ENCODE measurements at places on chromosomes 5 and 9. TPM values are rescaled to one million over a fixed set of nuclear protein-coding genes. Genes with fewer than 3 reads are reported as not detected.

Gene GPX3
- 1,172 TPM for total RNA-seq

Gene FBP2
- total RNA-seq: 0.31 TPM

Gene HRH2
- total RNA-seq: 20.0 TPM

DNA sequence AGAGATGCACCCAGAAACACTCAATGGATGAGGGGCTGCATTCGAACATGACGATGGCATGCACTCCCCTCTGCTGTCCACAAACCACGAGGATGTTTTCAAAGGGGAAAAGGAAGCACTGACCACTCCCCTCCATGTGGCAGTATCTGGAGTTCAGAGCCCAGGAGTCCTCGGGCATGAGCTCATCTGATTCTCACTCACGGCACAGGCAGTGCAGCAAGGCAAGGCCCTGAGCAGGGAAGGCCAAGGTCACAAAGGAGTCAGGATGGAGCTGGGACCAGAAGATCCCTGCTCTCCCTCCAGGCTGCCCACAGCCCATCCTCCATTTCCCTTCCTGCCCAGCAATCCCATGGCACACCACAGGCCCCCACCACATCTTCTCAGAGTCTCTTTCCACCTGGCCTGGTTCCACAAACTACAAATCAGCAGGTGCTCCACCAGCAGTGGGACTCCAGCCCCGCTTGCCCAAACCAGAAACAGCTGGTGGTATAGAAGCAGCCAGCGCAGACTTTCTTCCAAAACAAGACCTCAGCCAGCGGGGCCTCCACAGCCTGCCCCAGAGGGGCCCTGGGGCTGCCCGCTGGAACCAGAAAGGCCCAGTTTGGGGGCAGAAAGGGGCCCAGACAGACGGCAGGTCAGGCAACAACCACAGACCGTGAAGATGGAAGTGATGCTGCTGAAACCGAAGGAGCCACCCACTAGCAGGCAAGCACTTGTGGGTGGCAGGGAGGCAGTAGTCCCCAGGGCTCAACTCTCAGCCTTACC, 12.2 kb downstream of the TNIP1 start:
- DNase-seq: no peak

DNA sequence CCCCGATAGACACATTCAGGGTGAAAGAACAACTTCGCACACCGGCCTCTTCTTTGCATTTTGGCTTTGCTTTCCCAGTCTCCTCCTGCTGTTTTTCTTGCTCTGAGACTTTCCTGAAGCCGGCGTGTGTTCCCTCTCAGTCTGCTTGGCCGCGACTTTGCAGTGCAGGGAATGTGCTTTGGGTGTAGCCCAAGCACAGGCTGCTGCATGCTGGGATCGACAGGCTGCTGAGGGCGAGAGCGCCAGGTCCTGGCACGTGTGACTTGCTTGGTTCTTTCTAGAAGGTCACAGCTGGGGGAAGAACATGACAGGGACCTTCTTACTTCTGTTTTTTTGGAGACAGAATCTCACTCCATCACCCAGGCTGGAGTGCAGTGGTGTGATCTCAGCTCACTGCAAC, 40.6 kb downstream of the TENT4A start:
- DNase-seq: no peak

GRCh38 chr9:124364141-124364540, 51.1 kb downstream of the PSMB7 start:
- no peak for DNase-seq

- no peak for DNase-seq
Observed at GRCh38 chr9:5357431-5358105, 17.9 kb upstream of the RLN1 start.

- DNase-seq: no peak
Observed at GRCh38 chr9:97438257-97438656, 26.4 kb downstream of the TDRD7 start.

Gene TMEM232
- total RNA-seq: 2.1 TPM

Gene ACSL6
- total RNA-seq: 1.6 TPM

- DNase-seq: no peak
Observed at GRCh38 chr5:30069441-30070263, 1123.8 kb upstream of the CDH6 start.

DNA sequence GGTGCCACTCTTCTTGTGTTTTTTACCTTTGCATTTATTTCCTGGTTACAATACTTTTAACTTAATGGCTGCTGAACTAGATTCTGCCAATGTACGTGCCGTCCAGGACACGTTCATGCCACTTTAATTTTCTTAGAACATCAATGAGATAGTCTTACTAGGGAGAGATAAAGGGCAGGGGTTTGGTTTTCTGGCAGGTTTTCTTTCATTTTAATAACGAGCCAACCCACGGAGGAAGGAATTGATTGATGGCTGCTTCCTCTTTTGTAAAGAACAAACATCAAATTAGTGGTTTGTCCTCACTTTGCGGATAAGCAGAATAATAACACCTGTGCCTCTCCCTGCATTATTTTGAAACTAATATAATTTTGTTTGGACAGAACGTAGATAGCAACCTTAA, 135.7 kb downstream of the DOCK8 start:
- DNase-seq: no peak

GRCh38 chr5:130550562-130550928, 614.5 kb downstream of the HINT1 start:
- no peak for DNase-seq

GRCh38 chr9:130940693-130941576, 1.9 kb upstream of the FIBCD1 start:
- DNase-seq: peak; percentile 63

DNA sequence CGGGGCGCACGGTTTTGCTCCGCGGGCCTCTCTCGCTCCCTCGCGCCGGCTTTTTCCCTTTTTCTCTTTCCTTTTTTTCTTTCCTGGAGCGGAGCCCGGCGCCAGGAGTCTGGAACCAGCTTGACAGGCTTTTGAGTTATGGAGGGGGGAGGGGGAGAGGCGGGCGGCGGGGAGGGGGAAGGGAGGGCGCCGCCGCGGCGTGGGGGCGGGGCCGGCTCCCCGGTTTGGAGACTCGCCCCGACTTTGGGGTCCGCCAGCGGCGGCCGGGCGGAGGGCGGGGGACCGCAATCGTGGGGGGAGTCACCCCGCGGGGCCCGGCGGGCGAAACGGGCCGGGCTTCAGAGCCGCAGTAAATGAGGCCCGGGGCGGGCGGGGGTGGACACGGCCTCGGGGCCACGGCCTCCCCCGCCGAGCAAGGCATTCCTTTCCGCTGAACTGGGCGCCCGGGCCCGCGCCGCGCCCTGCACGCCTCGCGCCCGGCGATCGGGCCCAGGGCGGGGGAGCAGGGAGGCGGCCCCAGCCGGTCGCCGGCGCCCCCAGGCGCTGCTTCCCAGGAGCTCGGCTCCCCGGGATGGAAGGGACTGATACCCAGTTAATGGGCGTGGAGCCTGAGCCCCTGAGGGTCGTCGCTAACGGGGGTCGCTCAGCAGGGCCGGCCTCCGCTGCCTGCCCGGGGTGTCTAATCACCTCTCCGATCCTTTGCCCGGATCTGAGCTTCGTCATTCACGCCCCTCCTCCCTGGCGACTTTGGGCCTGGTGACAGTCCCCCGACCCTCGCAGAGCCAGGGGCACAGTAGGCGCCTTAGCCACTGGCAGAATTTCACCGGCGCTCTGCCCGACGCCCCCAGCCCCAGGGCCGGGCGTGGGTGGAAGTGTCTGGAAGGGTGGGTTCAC, 138.1 kb downstream of the C9orf50 start:
- peak; percentile 88 for DNase-seq

Gene GDNF
- total RNA-seq: 0.18 TPM

DNA sequence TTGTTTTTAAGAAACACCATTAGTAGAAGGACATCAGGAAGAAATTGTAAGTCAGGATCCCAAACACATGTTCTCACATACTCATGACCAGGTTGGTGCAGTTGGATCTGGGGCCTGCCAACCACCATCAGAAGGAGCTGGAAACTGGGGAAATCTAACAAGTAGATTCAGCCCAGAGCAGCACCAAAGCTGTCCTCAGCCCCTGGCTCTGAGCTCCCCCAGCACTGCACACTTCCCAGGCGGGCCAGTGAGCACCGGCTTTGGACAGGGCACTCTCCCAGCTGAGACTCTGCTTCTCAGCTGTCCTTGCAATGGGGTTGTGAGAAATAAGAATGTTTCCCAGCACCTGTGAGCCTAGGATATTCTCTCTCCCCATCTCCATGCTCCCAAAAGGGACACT, 162.5 kb downstream of the PAX5 start:
- no peak for DNase-seq

GRCh38 chr9:99114846-99115500, 10.1 kb downstream of the TGFBR1 start:
- DNase-seq: no peak

- no peak for DNase-seq
Observed at GRCh38 chr9:93081081-93081529, 14.9 kb upstream of the CARD19 start.

Gene PLCXD3
- total RNA-seq: 39.6 TPM

DNA sequence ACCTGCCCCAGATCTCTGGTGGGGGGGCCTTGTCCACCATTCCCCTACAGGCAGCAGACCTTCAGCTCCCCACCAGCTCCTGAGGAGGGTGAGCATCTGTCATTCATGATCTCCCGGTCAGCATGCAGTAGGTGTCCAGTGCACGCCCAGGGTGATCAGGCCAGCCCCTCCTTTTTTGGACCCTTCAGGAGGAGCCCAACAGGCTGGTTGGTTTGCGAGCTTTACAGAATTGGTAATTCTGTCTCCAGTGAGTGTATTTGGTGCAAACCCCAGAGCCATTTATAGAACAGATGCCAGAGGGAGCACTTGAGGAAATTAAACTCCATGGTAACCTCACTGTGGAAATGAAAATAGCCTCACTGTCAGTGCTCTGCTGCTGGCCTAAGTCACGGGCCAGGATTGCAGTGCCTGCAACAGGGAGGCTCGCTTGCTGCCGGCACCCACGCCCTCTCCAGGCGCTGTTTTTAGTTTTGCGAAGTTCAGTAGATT, 23.4 kb downstream of the WNK2 start:
- DNase-seq: peak; percentile 48

DNA sequence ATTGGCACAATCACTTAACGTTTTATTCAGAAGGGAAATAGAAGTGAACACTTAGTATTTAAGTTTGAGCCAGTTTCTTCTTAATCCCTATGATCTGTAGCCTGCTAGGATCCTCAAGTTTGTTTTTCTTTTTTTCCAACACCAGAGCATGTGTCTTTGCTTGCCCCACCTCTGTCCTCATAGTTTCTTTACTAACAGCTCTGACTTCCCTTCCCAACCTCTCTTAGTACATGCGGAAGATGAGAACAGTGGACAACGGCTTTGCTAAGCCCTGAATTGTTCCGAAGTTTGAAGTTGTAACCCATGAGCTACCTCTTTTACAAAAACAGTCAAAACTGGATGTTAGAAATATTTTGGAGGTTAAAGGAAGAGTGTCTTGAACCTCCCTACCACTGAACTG, 61.7 kb upstream of the TAF11L2 start:
- DNase-seq: no peak

DNA sequence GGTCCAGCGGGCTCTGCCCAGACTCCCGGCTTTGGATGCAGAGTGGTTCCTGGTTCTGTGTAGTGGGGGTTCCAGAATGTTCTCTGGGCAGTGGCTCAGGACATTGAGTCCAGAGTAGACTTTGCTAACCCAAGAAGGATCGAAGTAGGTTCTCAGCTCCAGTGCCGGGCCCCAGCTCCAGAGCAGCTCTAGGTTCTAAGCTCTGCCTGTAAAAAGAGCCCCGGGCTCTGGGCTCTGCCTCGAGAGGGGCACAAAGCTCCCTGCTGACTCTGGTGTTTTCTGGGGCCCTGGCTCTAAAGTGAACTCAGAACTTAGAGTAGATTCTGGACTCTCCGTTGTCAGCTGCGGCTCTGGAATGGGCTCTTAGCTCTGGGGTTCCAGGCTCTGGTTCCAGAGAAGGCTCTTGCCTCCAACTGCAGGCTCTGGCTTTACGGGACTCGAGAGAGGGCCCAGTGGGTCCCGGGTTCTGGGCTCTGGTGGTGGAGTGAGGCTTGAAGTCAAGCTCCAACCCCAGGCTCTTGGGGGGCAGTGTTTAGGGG, 414 bp downstream of the WDR38 start:
- no peak for DNase-seq

GRCh38 chr5:173833196-173833985, 54.8 kb upstream of the CPEB4 start:
- DNase-seq: no peak

DNA sequence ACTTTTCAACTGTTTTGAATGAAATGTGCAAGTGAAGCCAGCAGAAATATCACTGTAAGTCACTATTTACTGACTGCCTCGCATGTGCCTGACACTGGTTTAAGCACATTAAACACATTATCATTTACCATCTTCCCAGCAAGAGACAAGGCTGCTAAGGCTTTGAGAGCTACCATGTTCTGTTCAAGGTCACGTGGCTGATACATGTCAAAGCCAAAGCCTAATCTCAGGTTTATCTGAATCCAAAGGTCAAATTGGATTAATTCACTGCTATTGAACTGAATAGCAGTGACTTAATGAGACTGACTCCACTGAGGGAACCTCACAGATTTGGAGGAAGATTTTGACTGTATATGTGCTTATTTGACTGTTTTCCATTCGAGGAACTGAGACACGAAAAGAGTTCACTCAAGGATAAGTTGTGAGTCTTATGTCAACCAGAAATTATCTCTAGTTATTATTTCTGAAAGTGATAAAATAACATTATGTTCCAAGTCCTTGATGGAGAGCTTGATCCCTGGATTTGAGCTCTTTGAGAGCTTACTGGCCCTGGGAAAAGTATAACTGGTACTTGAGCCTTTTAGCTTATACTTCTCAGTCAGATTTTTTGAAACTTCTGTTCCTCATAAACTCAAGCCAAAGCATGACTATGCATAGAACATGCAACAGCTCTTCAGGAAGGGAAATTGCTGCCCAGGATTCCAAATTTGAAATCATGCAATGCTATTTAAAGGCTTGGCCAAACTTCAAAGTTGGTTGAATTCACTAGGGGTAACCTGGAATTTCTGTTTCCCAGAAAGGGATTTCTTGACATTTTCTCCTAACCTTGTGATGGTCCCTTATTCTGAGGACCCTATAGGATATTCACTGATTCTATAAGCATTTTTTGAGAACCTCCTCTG, 23.4 kb upstream of the ARHGAP26 start:
- DNase-seq: no peak

Gene AGXT2
- total RNA-seq: not detected

DNA sequence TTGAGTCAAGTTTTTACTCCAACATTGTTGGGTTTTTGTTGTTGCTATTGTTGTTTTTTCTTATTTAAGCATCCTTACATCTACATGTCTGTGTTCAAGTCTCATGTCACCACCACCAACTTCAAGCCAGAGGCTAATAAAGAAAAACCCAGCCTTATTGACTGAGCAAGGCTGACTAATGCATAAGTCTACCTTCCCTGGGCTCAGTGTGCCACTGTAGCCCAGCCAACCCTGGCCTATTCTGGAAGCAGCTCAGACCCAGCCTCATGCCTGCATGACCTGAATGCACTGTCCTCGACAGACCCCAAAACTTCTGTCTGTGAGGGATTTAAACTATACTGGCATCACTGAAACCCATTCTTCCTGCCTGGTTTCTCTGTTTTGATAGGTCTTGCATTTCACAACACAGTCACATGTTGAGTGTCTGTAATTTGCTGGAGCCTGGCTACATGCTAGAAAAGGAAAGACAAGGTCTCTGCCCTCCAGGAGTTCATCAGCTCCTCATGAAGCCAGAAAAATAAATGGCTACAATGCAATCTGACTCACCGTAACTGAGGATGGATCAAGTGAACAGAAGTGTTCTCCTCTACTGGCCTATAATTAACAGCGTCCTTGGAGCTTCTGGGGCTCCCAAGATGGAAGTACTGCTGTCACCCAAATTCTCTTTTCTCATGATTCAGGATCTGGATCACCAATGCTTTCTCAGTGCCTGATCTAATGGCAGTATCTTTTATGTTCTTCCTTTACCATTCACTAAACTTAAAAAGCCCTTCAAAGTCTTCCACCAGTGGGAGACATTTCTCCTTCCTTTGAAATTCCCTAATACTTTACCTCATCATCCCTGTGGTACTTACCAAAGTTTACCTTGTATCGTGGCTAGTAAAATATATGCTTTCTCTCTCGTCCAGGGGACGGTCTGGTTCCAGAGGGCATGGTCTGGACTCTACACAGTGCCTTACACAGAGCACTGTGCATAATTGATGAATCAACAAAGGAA, 103.9 kb upstream of the IFNE start:
- DNase-seq: no peak
